T-helper 22 cell (primary cell): ENCODE measurements at places on chromosomes 4 and X.

GRCh38 chrX:19747652-19748610 is 139.5 kb downstream of the SH3KBP1 start:
- peak; percentile 66 for DNase-seq

DNA sequence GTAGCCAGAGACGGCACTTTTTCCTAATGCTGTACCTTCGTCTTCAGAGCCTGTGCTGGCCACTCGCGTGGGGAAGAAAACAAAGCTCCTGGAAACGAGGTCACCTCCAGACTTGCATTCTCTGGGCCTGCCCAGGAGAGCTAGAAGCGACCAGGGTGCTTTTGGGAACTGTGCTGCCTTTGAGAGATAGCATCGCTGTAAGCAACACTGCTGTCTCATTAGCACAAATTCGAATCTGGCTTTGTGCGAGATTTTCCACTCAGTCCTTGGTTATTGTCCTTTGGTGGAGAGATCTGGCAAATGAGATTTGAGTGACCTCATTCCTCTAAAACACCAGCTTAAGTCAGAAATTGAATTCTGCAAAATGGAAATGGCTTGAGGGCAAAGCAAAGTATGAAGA is 66.1 kb upstream of the TLR3 start:
- no peak for DNase-seq

GRCh38 chr4:108536577-108536976 is 83.8 kb upstream of the RPL34 start:
- DNase-seq = no peak

DNA sequence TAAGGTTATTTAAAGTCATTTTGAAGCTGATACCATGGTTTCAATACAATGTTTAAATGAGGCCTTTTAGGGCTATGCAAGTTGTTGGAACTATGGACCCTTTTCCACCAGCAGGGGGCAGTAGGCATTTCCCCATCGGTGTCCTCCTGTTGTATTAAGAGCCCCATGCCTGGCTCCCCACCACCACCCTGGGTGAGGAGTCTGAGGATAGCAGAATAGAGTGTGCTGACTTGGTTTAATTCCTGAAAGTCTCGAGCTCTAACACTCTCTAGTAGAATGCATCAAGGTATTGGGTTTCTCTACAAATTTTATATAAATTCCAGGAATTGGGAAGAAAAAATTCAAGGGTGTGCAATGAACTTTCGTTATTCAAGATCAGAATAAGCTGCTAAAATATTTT is 234.8 kb upstream of the JADE1 start:
- no peak for DNase-seq

- no peak for DNase-seq
Observed at GRCh38 chrX:155144926-155145325, 71.3 kb upstream of the VBP1 start.

DNA sequence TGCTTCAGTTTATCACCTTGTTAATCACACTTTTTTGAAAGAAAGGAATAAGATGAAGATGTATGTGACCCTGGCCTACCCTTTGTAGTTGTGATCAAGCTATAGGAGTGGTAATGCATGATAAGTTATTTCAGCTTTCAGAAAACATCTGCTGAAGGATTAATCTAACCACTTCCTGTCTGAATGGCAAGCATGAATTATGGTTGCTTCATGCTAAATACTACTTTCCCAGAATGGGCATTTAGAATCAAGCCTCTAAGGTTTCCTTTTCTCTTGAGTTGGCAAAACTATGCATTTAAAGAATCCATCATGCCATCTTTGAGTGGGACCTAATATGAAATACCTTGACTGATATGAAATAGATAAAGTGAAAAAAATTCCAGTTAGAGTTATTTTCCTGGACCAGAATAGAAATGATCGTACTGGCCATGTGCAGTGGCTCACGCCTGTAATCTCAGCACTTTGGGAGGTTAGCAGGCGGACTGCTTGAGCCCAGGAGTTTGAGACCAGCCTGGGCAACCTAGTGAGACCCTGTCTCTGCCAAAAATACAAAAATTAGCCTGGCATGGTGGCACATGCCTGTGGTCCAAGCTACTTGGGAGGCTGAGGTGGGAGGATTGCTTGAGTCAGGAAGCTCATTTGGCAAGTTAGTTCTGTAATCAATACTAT is 59.1 kb downstream of the ANXA3 start:
- DNase-seq = no peak
